ENCODE measurements at places on chromosomes 16 and 17.
A peak's percentile ranks its signal among the peaks of the same experiment; 100 is the strongest.

GRCh38 chr17:61017317-61018006 lies 339.8 kb downstream of the BCAS3 start:
- DNase-seq: no peak

GRCh38 chr16:4090351-4090851 lies 25.8 kb downstream of the ADCY9 start:
- DNase-seq: peak; percentile 44

DNA sequence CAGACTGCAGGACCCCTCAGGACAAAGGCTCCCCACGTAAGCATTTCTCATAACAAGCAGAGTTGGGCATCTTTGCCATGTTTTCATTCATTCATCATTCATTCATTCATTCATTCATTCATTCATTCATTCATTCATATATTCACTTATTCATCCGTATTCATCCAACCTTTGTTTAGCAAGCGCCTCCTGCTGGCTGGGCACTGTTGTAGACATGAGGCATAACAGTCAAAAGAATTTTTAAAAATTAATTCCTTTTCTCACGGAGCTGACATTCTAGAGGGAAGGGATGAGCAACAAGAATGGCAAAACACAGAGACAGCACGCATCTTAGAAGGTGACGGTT lies 351.7 kb upstream of the TNRC6C start:
- DNase-seq: no peak

DNA sequence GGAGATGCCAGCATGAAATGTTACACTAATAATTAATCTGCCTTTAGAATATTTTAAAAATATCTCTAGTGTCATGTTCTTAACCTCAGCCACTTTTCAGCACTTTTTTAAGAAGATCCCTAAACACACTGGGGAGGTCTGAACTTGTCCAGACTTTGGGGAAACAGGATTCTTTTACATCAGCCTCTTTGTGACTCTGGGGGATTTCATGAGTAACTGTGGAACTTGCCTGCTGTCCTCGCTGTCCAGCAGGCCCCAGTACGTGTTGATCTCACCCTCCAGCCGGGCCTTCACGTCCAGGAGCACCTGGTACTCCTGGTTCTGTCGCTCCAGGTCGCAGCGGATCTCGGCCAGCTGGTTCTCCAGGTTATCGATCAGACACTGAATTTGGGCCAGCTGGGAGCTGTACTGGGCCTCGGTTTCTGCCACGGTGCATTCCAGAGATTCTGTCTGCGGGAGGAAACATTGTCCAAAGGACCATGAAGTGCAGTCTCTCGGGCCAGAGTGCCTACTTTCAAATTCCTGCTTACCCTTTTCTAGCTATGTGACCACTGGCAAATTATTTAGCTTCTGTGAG lies 5.5 kb downstream of the KRT40 start:
- no peak for DNase-seq

- DNase-seq: no peak
Observed at GRCh38 chr17:41428591-41429291, 4.4 kb upstream of the KRT37 start.

- no peak for DNase-seq
Observed at GRCh38 chr16:22372882-22373661, 1.3 kb downstream of the CDR2 start.

DNA sequence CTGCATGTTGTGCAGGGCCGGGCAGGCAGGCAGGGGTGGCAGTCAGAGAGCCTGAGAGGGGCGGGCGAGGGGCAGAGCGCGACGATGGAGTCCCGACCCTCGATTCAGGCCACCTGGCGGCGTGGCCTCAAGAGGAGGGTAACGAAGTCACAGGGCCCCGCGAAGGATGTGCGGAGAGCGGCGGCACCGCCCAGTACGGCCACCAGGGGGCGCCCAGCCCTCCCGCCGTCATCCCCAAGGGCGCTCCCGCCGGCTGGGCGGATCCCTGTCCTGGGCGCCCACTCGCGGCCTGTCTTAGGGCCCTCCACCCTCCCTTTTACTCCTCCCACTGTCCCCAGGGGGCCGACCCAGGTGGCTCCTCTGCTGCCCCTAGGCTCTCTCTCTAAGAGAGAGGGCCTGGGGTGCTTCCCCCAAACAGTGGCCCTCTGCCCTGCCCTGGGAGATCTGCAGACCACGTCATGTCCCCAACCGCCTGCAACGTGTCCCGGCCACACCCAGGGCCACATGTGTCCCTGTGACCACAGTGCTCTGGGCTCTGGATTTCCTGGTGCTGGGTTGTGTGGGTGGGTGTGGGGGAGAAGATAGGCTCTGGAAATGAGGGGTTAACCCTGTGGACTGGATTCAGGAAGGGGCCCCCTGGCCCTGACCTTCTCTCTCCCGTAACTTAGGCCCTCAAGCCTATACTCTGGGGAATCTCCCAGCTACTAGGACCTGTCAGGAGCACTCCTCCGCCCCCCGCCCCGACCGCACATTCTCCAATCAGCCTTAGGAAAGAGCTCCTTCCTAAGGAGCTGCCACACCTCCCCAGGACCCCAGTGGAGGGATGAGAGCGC lies 5.9 kb downstream of the DPEP2 start:
- DNase-seq: peak; percentile 84

GRCh38 chr17:77798481-77798880 lies 160.0 kb upstream of the TNRC6C start:
- DNase-seq: no peak

DNA sequence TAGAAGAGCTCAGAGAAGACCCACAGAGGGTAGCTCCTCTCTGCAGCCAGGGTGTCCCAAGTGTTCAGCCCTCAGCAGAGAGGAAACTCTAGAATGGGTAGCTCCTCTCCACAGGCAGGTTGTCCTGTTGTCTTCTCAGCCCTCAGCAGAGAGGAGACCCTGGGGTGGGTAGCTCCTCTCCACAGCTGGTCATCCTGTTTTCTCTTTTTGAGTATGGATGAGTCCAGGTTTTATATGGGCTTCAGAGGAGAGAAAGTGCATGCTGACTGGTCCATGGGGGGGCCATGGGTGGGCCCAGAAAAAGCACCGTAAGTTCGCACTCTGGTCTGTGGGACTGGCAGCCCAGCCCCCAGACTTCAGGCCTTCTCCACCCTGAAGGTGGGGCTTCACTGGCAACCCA lies 48.4 kb downstream of the ESRP2 start:
- no peak for DNase-seq

DNA sequence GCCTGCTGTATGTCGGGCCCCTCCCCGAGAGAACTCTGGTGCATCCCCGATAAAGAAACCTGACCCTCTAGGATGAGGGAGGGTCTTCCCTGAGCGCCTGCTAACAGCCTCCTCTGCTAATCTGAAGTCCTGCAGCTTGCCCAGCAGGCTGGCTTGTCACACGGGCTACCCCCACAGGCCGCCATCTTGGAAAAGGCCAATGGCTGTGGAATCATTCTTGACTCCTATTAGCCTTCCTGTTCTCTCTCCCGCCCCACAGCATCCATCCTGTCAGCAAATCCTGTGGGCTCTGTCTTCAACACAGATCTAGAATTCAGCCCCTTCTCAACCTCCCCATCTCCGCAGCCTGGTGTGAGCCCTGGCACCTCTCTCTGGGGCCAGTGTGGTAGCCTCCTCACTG lies 12.0 kb downstream of the IL4R start:
- no peak for DNase-seq

DNA sequence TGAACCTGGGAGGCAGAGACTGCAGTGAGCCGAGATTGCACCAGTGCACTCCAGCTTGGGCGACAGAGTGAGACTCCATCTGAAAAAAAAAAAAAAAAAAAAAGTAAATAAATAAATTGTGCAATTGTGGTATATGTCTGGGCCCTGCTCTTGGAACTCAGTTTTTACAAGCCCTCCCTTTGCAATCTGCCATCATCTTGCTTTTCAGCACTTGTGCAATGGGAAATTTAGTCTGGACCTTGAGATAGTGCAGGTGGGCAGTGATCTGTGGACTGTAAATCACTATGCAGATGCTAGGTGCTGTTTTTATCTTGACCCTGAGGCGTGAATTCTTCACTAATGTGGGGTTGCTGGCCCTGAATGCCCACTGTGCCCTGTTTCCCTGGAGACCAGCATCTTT lies 6.5 kb upstream of the RAP1GAP2 start:
- DNase-seq: no peak

GRCh38 chr17:44187131-44187899 lies 543 bp downstream of the TMUB2 start:
- no peak for DNase-seq

GRCh38 chr16:78686601-78687000 lies 587.1 kb downstream of the WWOX start:
- DNase-seq: no peak

DNA sequence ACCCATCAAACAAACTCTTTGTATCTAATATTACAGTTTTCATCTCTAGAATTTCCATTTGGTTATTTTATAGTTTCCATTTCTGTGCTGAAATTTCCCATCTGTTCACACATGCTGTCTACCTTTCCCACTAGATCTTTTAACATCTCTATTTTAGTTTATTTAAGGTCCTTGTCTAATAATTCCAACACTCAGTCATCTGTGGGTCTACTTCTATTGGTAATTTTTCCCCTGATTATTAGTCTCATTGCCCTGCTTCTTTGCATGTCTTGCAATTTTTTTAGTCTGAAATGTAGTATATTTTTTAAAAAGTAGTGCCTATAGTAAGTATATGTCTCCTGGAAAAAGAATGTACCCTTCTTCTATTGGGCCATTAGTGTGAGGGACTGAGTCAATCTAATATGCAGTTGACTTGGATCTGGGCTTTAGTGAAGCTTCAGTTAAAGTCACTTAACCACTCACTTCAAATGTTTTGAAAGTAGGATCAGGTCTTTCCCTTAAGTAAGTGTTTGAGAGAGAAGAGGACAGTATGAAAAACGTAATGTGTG lies 370.8 kb downstream of the SEC14L1 start:
- DNase-seq: no peak

DNA sequence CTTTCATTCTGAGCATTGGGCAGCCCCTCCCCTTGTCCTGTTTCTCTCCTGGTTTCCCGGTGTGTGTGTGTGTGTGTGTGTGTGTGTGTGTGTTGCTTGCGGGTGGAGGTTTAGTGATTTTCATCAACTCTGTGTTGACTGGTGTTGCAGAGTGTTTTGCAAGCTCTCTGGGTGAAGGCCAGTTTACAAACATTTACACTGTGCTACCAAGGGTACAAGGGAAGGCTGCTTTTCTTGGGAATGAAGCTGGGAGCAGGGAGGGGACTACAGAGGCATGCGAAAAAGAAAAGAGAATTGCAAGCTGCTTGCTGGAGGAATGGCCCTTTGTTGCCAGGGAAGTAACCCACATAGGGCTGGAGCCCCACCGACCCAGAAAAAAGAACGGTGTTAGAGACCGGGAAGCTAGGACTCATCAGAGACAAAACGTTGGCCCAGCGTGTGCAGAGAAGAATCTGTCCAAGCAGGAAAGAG lies 29.6 kb downstream of the HS3ST3B1 start:
- DNase-seq: no peak

DNA sequence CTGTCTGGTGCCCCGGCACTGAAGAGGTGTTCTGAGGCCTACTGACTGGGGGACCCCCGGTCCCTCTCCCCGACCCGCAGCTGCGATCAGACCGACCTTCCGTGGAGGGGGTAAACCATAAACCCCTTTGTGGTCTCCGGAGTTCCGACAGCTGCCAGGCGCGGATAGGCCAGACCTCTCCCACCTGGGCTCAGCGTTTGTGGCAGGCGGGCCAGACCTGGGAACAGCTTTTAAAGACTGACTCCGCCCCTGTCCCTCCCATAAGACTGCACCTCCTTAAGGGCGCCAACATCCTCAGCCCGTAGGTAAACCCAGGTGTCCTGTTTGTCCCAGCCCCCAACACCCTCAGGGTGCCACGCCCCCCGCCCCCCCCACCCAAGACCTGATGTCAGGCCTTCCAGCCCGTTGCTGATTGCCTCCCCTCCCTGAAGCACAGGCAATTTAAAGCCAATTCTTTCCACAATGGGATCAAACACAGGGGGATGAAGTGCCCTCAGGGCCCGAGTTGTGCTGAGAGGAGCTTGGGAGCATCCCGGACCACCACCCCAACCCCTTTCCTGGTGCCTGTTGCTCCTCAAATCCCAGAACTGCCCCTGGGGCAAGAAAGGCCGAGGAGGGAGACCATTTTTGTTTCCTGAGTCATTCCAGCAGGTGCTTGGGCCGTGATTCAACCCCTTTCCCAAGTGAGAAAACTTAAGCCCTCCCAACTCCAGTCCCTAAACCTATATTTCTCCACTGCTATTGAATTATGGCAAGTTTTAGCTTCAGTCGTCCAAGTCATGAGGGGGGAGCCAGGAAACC lies at the start of gene SOX15:
Gene SOX15, minus strand, starts transcription at position 204 of the 801 bp plus-strand sequence. CDS start 418 bp downstream, outside the sequence.
- no peak for DNase-seq

DNA sequence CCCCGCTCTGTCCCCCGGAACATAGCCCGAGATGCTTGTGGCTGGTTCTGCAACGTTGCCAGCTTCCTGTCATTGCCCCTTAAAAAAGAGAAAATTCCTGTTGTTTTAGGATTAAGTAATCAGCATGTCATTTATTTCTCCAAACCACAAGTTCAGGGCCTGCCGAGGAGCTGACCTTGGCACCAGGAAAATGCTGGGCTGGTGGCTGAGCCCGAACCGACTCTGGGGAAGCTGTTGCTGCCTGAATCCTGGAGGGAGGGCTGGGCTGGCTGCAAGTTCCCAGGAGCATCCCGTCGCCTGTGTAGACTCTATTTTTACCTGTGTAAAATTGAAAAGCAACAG lies 130.9 kb upstream of the FOXF1 start:
- no peak for DNase-seq

- DNase-seq: no peak
Observed at GRCh38 chr16:50992350-50993032, 158.6 kb downstream of the SALL1 start.

All from heart right ventricle (tissue), 16 donors.